WERI-Rb-1 (cell line): ENCODE measurements at places on chromosomes 7 and 10.

GRCh38 chr10:89278900-89279392, 22.9 kb upstream of the IFIT2 start:
- DNase-seq: no peak

- no peak for DNase-seq
These were observed 27.3 kb upstream of the CALD1 start for GRCh38 chr7:134752006-134752760.

GRCh38 chr7:45984386-45985295, 63.6 kb upstream of the IGFBP3 start:
- peak; percentile 22 for DNase-seq

DNA sequence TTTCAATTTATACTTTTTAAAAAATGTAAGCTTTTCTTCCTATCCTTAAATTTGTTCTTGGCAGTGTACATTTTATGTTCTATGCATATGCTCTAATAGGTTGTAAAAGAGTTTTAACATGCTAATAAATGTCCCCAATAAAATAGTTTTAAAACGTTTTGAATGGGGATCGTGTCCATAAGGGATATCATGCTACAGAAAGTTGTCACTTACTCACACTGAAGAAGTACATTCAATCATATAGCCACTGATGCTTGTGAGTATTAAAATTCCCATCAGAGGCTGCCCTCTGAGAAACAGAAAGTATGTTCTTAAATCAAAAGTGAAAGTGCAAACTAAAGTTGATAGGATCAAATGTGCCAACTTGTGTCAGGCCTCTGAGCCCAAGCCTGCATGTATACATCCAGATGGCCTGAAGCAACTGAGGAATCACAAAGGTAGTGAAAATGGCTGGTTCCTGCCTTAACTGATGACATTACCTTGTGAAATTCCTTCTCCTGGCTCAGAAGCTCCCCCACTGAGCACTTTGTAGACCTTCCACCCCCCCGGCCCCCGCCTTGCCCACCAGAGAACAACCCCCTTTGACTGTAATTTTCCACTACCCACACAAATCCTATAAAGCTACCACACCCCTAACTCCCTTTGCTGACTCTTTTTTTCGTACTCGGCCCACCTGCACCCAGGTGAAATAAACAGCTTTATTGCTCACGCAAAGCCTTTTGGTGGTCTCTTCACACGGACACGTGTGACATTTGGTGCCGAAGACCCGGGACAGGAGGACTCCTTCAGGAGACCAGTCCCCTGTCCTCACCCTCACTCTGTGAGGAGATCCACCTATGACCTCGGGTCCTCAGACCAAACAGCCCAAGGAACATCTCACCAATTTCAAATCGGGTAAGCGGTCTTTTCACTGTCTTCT, 877 bp upstream of the NOD1 start:
- DNase-seq: no peak

GRCh38 chr10:36269222-36269621, 627.1 kb upstream of the FZD8 start:
- DNase-seq: no peak

DNA sequence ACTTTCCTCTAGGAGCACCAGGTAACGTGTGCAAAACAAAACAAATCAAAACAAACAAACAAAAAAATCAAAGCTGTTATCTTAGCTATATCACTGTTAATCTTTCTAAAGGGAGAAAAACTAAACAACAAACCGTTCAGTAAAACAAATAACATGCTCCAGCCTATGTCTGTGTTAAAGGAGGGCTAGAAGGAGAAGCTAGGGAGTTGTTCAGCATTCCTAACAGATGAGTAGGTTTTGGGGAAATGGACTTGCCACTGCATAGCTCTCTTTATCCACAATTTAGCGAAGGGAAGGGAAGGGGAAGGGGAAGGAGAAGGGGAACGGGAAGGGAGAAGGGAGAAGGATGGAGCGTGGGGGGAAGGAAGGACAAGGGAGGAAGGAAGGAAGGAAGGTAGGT, 134.2 kb upstream of the AKR1E2 start:
- no peak for DNase-seq

DNA sequence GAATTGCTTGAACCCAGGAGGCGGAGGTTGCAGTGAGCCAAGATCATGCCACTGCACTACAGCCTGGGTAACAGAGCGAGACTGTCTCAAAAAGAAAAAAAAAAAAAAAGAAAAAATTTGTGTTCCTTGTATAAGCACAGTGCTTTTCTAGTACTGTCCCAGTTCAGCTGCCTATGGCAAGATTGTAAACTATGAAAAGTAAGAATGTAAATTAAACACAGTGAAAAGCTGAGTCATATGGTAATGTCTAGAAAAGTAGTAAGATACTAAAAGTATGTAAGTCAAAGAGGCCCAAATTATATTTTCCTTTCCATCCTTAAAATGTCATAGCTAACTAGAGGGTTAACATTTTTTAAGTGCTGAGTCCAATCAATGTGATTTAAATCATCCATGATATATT, 42.8 kb downstream of the RBM20 start:
- no peak for DNase-seq

DNA sequence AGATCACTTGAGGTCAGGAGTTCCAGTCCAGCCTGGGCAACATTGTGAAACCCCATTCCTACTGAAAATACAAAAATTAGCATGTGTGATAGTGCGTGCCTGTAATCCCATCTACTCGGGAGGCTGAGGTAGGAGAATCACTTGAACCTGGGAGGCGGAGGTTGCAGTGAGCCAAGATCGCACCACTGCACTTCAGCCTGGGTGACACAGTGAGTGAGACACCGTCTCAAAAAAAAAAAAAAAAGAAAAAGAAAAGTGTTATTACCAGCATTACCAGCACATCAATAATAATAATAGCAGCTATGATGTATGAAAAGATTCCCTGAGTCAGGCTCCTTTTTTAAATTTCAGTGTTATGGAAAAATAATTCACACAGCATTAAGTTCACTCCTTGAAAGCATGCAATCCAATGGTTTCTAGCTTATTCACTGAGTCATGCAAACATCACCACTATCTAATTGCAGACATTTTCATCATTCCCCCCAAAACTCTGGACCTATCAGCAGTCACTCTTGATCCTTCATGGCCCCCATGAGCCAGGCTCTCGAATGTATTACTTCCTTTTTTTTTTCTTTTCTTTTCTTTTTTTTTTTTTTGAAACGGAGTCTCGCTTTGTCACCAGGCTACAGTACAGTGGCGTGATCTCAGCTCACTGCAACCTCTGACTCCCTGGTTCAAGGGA, 228.4 kb downstream of the FANK1 start:
- DNase-seq: no peak

GRCh38 chr7:66542528-66543269, 86.0 kb upstream of the KCTD7 start:
- peak; percentile 53 for DNase-seq

- DNase-seq: no peak
These were observed 76.7 kb downstream of the CCNY start for GRCh38 chr10:35412900-35413491.

- no peak for DNase-seq
These were observed 253.5 kb downstream of the MAGI2 start for GRCh38 chr7:79199961-79200360.

- no peak for DNase-seq
These were observed 308.0 kb upstream of the KCND2 start for GRCh38 chr7:119964788-119965542.

DNA sequence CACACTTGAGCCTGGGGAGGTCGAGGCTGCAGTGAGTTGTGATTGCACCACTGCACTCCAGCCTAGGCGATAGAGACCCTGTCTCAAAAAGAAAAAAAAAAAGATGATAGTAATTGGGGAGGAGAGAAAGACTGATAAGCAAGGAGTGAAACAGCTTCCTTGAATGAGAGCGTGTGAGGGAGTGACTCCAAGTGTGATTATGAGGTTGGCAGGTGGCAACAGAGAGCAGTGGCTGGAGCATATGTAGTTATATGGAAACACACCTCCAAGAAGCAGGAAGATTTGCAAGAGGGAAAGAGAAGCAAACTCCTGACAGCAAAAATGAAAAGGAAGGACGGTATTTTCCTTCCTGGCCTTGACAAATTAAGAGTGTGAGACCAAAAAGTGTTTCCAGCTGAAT, 50.4 kb downstream of the VKORC1L1 start:
- no peak for DNase-seq

- no peak for DNase-seq
These were observed 118.7 kb downstream of the PARD3 start for GRCh38 chr10:34696423-34696822.

GRCh38 chr7:121369462-121369861, 26.6 kb downstream of the FAM3C start:
- no peak for DNase-seq

GRCh38 chr7:50956522-50957155, 173.9 kb upstream of the GRB10 start:
- DNase-seq: no peak

- no peak for DNase-seq
These were observed 2.3 kb upstream of the CREB5 start for GRCh38 chr7:28409716-28410627.

GRCh38 chr10:51875610-51876009, 176.2 kb upstream of the CSTF2T start:
- no peak for DNase-seq

GRCh38 chr10:15122477-15123030, 25.4 kb downstream of the RPP38 start:
- DNase-seq: no peak

DNA sequence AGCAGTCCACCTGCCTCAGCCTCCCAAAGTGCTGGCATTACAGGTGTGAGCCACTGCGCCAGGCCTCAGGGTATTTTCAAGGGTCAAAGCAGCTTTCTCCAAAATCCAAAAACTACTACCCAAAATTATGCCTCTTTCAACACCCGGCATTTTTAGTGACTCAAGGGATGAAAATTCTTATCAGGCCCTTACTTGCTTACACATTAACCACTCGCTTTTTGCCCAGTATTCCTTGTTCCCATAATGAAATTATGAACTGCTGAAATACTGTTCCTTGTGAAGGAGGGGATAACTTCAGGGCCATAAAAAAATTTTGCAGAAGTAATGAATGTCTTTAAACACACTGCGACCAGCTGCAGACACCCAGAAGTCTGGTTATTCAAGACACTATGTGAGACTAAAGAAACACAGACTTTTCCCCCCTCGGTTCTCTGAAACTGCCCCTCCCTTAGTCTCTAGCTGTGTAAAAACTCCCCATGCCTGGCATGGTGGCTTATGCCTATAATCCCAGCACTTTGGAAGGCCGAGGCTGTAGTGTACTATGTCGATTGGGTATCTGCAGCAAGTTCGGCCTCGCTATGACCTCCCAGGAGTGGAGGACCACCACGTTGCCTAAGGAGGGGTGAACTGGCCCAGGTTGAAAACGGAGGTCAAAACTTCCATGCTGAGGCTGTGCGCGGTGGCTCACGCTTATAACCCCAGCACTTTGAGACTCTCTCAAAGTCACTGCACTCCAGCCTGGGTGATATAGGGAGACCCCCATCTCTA, 12.0 kb downstream of the FXYD4 start:
- no peak for DNase-seq

DNA sequence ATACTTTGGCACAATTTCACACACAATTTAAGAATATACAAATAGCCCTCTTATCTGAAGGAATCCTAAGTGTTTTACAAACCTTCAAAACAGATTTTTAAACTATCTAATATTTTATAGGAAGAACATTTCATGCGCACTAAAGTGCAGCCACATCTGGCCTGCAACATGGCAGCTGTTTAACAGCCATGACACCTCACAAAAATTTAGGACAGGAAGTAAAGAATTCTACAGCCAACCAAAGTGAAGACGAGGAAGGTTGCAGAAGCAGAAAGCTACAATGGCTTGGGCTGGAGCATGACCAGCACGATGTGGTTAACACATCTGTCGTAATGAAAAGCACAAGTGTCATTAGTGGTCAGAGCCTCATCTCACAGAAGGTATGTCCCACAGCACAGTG, 238.1 kb downstream of the HPSE2 start:
- DNase-seq: no peak

DNA sequence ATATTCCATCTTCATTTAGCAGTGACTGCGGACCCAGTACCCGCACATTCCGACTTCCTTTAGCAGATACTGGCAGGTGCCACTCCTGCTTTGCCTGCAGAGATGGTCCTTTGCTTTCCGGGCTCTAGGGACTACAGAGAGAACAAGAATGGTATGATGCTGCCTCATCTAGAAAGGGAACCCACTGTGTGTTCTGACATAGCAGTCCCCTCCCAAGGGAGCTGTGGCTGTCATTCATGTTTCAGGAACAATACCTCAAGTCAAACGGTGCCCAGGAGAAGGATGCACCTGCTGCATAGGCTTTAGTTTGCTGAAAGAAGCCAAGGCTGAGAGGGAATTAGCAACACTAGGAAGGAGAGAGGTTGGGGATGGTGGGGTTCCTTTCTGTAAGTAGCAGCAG, 15.9 kb upstream of the TMEM72 start:
- DNase-seq: peak; percentile 46

DNA sequence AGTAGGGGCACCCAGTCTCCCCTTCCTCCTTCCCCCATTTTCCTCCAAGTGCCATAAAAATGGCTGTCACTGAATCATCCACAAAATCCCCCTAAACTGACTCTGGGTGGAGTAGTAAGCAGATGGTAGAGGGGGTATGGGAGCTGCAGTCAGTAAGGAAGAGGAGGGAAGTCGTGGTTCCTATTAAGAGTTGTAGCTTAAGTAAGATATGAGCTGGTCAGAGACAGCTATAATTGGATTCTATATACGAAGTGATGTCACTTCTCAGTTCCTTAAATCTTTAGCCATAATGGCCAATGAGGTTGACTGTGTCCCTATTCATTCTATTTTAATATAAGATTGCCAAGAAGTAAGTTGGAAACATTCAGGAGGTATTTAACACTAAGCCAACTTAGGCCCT, 131.7 kb downstream of the SLC16A9 start:
- DNase-seq: no peak

DNA sequence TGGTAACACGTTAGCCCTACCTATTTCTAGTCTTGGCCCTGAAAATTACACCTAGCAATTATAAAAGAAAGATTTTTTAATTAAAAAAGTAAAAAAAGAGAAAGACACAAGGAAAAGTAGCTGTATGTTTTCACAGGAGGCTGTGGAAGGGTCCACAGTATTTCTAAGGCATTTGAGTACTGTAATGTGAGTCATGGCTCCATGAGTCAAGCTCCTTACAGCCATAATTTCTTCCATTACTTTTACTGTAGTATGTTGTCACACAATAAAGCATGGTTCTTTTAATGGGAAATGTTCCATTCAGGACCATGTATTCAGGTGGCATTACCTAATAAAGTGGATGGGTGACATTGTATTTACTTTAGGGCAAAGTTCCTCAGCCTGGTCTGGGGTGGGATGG, 113.4 kb downstream of the GPR37 start:
- no peak for DNase-seq

GRCh38 chr10:63200431-63200830, 67.3 kb downstream of the NRBF2 start:
- DNase-seq: no peak
